Right atrium auricular region (tissue), 2 donors: ENCODE measurements at places on chromosomes 4 and X. TPM values are rescaled to one million over a fixed set of nuclear protein-coding genes. Genes with fewer than 3 reads are reported as not detected.

GRCh38 chrX:11648705-11649519 is 16.8 kb downstream of the ARHGAP6 start:
- no peak for DNase-seq

DNA sequence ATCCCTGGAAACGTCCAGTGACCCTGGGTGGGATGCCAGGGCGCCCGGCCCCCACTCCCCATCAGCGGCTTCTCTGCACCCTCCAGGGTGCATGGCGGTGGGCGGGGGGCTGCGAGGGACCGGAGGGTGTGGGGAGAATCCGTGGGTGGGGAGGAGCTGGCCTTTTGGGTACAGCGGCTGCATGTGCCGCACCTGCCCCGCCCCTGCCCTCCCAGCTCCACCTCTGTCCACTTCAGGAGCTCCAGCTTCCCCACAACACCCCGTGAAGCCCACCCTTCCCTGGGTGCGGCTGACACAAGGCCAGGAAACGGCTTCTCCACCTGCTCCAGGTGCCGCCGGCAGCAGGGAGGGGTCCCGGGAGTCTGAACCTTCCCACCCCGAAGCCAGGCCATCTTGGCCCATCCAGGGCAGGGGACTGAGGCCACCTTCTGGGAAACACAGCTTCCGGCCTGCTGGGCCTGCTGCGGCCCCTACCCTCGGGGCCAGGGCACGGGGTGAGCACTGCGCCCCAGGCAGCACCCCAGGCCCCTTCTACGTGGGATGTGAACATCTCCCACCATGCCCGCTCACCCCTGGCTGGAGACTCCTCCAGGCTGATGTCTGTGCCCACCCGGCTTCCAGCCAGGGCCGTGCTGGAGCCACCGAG is 34.6 kb downstream of the CPLX1 start:
- DNase-seq = no peak

DNA sequence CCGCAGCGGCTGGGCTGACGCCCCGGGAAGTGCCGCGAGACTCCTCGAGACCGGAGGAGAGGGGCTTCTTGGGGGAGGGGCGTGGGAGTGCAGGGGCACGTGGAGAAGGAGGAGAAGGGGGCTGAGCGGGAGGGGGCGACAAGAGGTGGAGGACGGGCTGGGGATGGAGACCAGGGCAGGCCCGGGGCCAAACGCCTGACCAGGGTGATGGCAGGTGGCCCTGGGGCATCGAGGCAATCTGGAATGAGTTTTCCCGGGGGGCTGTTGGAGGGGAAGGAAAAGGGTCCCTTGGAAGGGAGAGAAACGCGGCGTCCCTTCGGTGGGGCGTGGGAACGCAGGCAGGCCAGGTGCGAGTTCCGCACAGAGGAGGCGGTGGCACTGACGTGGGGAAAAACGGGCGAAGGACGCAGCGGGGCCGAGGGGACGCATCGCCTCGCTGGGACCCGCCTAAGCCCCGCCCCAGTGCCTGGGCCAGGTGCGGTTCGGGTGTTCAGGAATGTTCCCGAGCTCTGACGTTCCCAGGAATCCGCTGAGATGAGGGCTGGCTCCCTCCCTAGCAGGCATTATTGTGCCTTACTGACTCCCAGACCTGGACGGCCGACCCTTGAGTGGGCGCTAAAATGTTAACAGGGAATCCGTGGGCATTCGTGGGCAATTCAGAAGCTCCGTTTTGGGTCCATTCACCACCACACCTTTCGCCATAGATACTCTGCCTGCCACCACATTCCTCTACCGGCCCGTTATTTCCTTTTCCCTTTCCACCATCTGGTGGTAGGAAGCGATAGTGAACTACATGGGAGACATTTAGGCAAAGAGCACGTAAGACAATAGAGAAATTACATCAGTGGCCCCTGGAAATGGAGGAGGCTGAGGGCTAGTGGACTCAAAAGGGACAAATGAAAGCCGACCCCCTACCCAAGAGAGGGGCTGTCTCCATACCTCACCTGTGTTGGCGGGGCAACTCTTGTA is 795 bp upstream of the SH3KBP1 start:
- no peak for DNase-seq

GRCh38 chrX:349196-349595 is 30.6 kb upstream of the GTPBP6 start:
- no peak for DNase-seq

DNA sequence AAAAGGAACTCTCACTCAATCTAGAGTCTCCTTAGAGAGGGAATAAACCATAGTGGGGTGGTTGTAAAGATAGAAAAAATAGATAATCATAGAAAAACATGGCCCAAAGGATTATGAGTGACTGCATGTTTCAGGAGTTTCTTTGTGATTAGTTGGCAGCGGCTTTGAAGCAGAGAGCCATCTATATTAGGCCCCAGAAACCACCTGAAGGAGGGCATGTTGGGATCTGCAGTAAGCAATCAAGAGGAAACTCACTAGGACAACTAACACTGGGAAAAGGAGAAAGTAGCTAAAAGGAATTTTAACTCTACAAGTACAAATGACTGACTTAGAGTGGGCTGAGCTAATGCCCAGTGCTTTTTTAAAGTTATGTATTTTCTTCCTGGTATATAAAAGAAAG is 269.2 kb upstream of the NRK start:
- DNase-seq = no peak

GRCh38 chr4:10089346-10089745 is 27.3 kb downstream of the WDR1 start:
- no peak for DNase-seq

DNA sequence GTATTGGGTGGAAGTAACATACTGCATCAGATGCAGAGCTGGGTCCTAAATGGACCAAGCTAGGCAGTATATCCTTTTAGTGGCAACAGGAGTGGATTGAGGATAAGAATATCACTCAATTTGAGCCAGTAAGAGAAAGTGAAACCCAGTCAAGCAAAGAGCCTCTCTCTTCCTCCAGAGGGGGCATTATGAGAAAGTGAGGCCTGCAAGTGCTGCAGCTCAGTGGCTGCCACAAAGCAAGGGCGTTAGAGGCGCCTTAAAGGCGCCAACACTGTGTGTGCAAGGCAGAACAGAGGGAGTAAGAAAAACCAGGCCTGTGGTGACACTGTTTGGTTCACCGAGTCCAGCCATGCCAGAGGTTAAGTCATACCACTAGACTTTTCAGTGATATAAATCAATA is 17.5 kb downstream of the STX18 start:
- no peak for DNase-seq

DNA sequence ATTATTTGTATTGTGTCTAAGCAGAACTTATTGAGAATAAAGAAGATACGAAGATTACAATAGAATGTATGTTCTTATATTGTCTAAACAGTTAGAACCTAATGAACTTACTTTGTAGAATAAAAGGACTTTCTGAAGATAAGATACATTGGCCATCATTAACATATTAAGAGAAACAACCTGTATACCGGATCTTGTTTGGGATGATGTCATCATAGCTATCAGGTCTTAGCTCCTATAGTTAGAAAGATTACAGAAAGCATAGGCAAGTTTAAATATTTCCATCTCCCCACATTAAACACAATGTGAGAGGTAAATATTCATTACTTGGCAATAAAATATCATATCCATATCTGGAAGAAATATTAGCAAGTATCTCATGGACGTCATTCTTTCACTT is 282.3 kb downstream of the PACRGL start:
- DNase-seq = no peak

- no peak for DNase-seq
Observed at GRCh38 chrX:104668550-104668949, 102.6 kb downstream of the IL1RAPL2 start.

The MAGEC2 gene
- total RNA-seq = not detected

The SHROOM4 gene
- 13.6 TPM for total RNA-seq

The SOD3 gene
- 300 TPM for total RNA-seq
